Stimulated activated CD8-positive, alpha-beta memory T cell treated with anti-CD3 and anti-CD28 coated beads, Interleukin-4, amount 100 ng/mL, for 1 hour (primary cell): ENCODE measurements at places on chromosomes 11 and 22.

GRCh38 chr11:134639586-134640330 is 227.7 kb upstream of the B3GAT1 start:
- no peak for DNase-seq

- no peak for DNase-seq
These were observed 1996.9 kb downstream of the LRRC4C start for GRCh38 chr11:39462506-39462905.

DNA sequence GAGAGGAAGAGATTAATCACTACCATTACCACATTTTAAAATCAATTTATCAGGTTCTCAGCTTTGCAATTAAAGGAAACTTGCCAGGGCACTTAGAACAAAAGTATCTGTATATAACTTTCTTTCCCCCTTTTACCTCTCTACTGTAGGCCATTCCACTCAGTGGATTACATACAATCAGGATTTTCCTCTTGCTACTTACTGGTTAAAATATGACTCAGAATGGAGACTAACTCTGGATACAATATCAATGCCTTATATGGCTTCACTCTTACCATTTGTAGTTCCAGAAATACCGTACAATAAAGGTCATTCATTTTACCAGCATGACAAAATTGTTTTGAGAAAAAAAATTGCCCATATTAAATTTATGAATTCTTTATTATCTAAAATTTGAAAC is 706.8 kb downstream of the KCNA4 start:
- no peak for DNase-seq

GRCh38 chr11:67267188-67268080 is 1.2 kb downstream of the GRK2 start:
- DNase-seq = no peak

- peak; percentile 58 for DNase-seq
These were observed 14.7 kb downstream of the GGA1 start for GRCh38 chr22:37623075-37624016.

DNA sequence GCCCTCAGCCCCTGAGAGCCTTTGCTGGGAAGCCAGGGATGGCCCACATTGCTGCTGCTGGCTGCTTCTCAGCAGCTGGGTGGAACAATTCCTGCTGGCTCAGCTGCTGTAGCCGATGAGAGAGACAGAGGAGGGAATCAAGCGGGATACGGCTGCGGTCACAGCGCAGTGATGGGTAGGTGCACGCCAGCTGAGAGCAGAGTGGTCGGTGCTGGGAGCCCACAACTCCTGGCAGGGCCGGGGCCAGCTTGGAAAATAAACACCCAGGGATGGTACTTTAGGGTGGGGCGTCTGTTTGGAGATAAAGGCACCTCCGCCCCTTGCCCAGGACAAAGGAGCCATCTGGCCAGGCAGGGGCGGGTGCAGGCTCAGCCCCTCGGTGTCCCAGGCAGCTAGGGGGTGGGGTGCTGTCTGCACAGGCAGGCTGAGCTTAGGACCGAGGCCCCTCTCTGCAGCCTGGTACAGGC is 480.5 kb downstream of the MIAT start:
- no peak for DNase-seq

DNA sequence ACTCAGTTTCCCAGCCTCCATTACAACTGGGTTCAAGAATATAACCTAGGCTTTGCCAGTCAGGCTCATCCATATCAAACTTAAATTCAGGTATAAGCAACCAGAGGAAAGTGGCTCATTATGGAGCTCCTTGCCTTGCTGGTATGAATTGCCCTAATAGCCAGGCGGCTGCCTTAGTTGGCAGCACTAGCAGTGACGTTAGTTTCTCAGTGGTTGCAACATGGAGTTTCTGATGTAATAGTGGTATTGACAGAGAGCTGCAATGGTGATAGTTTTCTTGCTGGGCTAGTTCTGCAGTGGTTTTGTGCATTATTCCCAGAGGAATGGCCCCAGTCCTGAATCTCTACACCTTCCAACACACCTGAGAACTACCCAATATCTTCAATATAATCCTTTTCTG is 3.8 kb upstream of the TMEM123 start:
- DNase-seq = no peak
